Cerebellum (tissue), 4 donors: ENCODE measurements at places on chromosomes 4 and X.

DNA sequence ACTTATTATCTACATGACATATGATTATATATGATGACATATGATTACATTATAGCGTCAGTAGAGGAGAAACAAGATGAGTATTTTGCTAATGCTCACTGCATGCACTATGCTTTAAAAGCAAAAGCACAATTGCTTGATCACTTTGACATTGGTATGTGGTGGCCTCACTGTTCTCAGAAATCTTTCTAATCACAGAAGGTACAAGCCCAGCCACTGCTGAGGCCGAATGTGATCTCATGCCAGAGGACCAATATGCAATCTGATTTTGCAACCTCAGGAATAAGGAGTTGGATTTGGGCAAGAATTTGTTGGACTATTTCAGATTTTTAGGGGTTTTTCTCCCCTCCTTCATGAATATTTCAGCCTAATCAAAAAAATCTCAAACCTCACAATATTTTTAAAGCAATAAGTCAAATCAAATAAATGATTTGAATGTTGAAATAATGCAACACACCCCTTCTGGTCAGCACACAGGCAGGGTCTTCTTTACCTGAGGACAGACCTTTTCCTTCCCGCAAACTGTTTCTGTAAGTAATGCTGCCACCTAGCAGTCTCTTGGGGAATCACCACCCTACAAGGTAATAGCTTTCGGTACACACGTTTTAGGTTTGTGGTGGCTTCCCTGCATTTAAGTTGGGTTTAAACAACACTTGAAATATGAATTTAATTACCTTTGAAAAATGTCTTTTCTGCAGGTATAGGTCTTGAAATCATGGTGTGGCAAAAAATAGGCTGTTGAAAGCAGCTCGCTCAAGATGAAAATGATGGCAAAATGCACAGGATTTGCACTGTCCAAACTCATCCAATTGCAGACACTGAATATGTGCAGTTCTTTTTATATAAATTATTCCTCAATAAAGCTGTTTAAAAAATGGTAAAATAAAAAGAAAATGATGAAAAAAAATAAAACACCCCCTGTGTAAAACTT lies 4.8 kb upstream of the CXCL13 start:
- DNase-seq: peak; percentile 31

GRCh38 chrX:78035061-78035460 lies 65.6 kb upstream of the PGAM4 start:
- no peak for DNase-seq

DNA sequence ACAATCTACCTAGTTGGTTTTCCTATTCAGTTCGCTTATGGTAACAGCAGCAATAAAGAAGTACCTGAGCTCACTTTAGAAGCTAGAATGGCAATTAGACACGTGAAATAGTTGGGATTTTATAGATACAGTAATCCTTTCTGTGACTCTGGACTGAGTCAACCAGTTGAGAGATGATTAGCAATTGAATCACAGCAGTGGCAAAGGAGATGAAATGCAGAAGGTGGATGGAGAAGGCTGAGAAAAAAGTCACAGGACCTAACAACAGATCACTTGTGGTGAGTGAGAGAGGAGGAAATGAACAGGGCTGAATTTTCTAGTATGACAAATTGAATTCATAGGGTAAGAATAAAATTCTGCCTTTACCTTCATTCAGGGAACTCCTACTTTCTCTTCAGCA lies 197.1 kb upstream of the MAGEB18 start:
- no peak for DNase-seq

GRCh38 chr4:118680808-118681207 lies 4.4 kb upstream of the METTL14 start:
- no peak for DNase-seq
